ENCODE measurements at places on chromosomes 12 and 14. TPM values are rescaled to one million over a fixed set of nuclear protein-coding genes. Genes with fewer than 3 reads are reported as not detected.

- H3K27me3 ChIP-seq, result no peaks in the 10 kb centered on the region
- peaks cover 12% of the 10 kb centered on the region for H3K4me1 ChIP-seq
- H3K27ac ChIP-seq, result no peak overlapping the region
- no peak overlapping the region for H3K4me3 ChIP-seq
- DNase-seq, result no peak
These were observed 48.4 kb downstream of the SMIM41 start for GRCh38 chr12:52127683-52128450.

DNA sequence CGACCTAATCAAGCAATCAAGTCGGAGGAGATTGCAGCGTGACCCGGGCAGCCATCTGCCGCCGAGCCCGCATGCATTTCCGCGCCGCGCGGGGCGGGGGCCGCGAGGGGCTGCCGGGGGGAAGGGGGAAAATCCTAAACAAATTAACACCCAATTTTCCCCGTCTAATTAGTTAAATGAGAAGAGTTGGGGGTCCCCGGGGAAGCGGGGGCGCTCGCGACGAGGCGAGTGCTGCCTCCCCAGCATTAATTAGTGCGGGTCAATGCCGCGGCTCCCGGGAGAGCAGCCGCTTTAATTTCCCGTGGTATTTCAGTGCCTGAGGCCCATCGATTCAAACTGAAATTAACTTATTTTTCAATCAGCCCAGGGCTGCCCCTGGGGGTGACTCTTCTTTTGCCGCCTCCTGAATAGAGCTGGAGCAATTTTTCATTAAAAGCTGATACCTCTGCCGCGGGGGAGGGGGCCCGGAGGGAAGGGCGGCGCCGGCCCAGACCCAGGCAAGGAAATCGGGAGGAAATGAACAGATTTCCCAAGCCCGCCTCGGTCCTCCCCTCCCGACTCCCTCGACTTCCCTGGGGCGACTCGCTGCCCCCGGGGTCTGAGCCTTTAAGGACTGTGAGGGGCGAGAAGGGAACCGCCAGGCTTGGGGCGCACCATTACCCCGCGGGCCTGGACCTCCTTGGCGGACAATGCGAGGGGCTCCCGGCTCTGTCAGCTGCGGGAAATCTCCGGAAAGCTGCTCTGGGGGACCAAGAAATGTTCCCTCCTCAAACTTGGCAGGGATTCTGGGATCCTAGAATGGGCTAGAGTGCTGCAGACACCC is 18.9 kb downstream of the VSX2 start:
- no peak for DNase-seq
- H3K27ac ChIP-seq, result no peak overlapping the region
- H3K36me3 ChIP-seq, result no peaks in the 10 kb centered on the region

MGP gene
- total RNA-seq, result 14.5 TPM

SERPINA5 gene
- 0.24 TPM for total RNA-seq

TAMALIN gene
- 9.2 TPM for total RNA-seq

OR6C2 gene
- not detected for total RNA-seq
